ENCODE measurements at places on chromosomes 7 and 10.

DNA sequence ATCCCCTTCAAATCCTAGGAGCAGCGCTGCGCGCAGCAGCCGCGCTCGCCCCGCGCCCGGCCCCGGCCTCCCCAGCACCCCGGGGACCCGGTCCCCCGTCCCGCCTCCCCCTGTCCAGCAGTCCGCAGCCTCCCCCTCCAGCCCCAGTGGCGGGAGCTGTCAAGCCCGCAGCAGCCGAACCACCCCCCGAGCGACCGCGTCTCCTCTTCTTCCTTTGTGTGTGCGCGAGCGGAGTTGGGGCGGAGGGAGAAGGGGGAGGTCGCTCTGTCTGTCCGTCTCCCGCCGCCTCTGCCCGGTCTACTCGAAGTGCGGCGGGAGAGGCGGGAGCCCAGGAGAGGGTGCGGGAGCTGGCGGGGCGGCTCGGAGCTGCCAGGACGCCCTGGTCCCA, 375 bp upstream of the CHN2 start:
- DNase-seq = no peak

GRCh38 chr10:108852211-108852610, 1071.1 kb downstream of the XPNPEP1 start:
- DNase-seq = no peak

GRCh38 chr10:28938745-28939144, 261.4 kb downstream of the BAMBI start:
- no peak for DNase-seq

DNA sequence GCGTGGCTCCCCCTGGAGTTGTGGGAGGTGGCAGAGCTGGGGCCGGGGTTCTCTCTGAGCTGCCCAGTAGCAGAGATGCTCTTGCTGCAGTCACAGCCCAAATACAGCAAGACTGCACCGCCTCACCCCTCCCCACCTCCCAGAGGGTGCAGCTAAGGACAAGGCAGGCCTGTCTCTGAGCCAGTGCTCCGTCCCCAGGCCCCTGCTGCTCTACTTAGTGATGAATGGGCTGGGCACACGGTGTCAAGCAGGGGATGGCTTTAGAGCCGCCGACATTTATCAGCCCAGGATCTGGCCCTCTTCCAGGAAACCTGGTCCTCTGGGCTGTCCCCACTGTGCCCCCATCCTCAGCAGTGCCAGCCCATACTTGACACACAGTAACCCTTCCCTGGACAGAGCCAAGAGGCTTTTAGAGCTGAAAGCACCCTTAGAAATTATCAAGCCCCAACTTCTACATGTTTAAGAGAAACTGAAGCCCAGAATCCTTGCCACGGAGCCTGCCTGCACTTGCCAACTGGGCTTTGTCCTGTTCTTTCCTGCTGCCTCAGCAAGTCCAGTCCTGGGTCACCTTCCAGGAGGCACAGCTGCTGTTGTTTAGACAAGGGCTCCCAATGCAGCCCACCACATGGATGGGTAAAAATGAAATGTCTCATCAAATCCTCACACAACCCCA, 137.1 kb upstream of the UNC5B start:
- no peak for DNase-seq

DNA sequence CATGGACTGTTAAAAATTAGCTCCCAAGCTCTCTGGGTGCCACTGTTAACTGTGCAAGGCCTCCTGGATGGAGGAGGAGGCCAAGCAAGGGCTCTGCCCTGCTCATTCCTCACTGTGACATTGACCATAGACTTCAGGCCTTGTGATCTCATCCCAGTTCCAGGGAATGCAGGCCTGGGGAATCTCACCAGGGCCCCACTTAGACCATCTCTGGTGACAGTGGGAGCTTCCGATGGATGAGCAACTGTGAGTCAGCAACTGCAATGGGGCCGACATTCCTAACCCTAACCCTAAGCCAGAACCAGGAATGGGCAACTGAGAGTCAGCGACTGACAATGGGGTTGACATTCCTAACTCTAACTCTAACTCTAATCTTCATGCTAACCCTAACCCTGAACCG, 50.4 kb upstream of the MSMB start:
- DNase-seq = no peak

GRCh38 chr7:46707973-46708372, 786.9 kb upstream of the IGFBP3 start:
- DNase-seq = no peak

- no peak for DNase-seq
Observed at GRCh38 chr10:123800821-123801220, 90.8 kb downstream of the CPXM2 start.

GRCh38 chr7:137342828-137343261, 688 bp downstream of the PTN start:
- DNase-seq = no peak

- no peak for DNase-seq
Observed at GRCh38 chr7:50182759-50183158, 89.7 kb upstream of the ZPBP start.

DNA sequence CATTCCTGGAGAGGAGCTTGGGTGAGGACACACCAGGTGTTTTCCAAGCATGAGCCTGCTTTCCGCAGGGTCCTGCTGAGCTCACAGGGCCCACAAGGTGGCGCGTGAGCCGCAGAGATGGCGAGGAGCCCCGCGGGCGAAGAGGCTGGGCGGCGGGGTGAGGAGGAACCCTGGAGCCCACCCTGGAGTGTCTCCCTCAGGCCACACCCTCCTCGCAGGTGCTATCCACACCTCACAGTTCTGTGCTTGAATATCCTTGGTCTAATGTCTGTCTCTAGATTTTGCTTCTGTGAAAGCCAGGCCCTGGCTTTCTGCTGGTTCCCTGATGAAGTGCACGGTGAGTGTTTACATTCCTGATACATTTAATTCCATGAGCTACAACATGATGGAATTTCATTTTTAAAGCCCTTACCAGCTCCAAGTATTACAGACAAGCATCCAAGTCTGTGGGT, 433.6 kb downstream of the ACTR3B start:
- no peak for DNase-seq

DNA sequence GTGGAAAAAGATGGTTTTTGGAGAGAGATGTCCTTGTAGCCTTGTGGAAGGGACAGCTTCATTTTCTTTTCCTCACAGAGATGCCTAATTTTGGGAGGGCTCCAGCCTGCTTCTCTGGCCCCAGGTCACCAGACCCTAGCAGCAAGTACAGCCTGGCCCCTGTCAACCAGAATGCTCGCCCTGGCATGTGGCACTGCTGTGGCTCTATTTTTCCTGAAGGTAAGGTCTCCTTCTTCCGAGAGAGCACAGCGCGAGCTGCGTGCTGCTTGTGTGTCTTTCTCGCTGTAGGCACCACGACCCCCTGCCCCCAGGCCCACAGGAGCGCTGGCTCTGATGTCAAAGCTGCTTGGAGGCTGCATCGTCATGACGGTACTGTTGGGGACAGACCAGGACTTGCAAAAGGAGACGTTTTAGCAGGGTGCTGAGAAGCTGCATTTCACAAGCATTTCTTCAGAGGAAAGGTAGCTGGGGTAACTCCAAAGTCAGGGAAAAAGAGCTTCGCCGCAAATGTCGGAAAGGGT, 58.7 kb downstream of the CLEC2L start:
- no peak for DNase-seq

DNA sequence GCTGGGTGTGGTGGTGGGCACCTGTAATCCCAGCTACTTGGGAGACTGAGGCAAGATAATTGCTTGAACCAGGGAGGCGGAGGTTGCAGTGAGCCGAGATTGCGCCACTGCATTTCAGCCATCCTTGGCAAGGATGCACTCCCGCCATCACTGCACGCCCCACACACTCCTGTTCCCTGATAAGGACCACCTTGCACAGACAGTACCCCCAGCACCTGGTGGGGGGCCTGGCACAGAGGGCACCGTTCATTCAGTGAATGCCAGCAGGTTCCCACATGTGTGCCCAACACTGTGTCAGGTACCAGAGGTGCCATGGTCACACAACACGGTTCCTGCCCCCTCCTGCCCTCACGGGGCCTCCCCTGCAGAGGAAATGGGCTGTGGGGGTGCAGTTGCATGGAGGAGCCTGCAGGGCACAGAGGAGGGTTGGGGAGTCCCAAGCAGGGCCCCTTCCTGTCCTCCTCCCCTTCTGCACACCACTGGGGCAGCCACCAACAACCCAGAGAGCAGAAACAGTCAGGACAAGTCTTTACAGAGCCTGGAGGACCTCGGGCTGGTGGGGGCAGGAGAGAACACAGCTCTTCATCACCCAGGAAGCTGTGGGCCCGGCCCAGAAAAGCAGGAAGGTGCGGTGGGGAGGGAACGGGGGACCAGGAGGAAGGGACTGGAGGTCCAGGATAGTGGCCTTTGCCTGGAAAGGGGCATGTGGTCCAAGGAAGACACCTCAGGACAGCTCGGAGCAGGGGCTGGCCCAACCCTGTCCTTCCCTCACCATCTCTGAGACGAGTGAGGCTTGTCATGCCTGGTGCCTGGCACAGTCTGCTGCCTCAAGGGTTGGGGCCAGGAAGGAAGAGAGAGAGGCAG, 7.1 kb downstream of the CRYGN start:
- no peak for DNase-seq

DNA sequence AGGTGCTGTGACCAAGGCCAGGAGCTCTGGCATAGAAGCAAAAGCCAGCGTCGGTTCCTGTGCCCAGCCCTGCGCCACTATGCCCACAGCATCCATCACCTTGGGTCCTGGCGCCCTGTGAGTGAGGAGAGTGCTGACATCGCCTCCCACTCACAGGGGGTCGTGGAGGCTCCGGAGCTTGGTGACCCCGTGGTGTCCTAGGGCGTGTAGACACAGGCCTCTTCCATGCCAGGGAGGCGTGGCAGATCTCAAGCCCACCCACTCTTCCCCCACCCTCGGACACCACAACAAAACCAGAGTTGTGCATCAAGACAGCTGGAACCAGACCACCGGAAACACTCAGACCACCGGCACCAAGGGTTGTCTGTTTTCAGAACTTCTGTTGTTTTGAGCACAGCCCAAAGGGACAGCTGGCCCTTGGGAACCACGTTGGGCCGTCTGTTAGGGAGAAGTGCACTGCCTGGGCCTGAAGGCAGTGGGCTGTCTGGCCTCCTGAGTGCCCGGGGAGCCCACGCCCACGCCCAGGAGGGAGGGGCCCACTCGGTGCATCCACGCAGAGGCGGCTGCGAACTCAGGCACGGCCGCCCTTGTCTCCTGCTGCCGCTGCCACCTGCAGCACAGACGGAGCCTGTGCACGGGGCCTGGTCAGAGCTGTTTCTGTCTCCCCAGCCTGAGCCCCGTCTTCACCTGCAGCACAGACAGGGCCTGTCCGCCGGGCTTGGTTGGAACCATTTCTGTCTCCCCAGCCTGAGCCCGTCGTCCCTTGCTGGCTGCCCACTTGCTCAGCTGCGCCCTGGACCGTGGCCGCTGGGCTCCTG, 106.3 kb downstream of the INPP5A start:
- no peak for DNase-seq

DNA sequence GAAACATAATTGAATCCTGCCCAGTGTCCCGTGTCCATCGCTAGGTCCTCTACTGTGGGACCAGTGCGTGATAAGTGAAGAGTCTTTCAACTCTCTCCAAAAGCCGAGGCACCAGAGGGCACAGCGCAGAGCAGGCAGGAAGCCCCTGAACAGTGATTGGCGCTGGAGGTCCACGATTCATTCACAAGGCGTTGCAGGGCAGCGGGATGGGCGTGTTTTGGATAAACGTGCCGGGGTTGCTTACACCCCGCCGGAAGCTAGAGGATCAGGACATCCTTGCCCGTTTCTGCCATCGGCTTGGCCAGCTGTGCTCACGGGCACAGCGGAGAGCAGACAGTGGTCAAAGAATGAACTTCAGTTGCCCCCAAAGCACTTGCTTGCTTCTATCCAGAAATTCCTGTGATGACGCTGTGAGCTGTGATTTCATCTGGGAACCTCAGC, 86.0 kb upstream of the PFKP start:
- no peak for DNase-seq

GRCh38 chr7:138907201-138907847, 73.9 kb downstream of the KIAA1549 start:
- DNase-seq = no peak

- DNase-seq = no peak
Observed at GRCh38 chr7:14381306-14381705, 391.8 kb upstream of the ETV1 start.

DNA sequence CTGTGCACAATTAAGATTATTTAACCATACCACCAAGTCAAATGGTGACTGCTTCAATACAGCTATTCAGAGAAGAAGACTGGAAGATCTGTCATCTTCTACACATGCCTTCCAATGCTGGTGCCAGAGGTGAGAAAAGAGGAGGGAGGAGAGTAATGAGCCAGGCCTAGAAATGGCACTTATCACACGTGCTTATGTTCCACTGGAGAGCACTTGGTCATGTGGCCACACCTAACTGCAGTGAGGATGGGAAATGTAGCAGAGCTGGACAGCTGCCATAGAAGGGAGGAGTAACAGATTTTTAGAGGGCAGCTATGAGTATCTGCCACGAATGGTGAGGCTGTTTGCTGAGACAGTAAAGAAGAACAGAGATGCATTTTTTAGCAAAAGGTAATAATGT, 77.1 kb downstream of the MPLKIP start:
- DNase-seq = no peak

GRCh38 chr7:90188281-90188680, 23.3 kb upstream of the STEAP2 start:
- DNase-seq = no peak

DNA sequence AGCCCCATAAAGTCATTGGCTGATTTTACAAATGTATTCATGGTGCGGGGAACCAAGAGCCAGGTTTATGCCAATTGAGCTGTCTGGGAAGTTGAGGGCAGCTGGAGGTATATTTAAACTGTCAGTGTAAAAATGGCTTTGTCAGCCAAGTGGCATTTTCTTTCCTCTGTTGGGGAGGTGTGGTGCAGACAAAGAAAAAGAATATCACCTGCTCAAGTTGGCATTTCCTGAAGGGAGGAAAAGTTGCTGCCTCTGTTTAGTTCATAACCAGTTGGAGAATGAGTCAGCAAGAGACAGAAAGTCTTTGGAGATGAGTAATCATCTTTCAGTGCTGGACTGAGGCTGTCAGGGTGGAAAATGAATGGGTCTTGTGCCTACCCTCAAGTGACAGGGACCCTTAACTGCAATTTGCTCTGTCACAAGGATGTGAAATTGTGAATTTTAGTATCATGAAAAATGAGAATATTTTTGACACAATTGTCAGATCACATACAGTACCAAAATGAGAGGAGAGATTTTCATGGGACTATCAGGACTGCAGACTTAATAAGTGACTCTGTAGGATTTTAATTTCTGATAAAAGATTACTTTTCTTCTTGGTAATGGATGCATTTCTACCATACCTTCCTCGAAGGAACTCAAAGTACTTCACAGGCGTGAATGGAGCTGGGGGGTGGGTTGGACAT, 137.3 kb downstream of the ANLN start:
- DNase-seq = no peak

DNA sequence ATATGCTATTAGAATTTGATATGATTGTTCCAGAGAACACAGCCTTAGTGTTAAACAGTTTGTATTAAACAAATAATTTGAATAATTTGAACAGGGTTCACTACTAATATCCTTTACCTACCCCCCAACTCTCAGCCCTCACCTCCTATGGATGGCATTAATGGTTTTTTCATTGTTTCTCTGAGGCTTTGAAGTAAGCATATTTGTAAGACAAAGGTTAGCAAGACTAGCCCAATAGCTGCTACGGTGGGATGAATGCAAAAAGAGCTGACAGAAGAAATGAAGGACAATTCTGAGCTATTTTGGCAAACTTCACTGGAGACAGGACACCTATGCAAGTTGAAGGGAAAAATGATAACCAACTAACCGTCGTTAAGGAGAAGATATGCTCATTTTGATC, 61.6 kb downstream of the ARL4A start:
- DNase-seq = no peak

GRCh38 chr10:17675638-17676037, 31.7 kb downstream of the STAM start:
- DNase-seq = no peak

- no peak for DNase-seq
Observed at GRCh38 chr7:113480537-113480936, 362.2 kb upstream of the SMIM30 start.

Data from cortex of kidney (tissue), 1 donor.